Activated CD4-positive, alpha-beta T cell treated with anti-CD3 and anti-CD28 coated beads for 48 hours (primary cell): ENCODE measurements at places on chromosomes 2 and 18.

GRCh38 chr2:5175231-5175630, 517.0 kb upstream of the SOX11 start:
- no peak for DNase-seq

GRCh38 chr2:108905176-108905575, 83.8 kb downstream of the EDAR start:
- DNase-seq = no peak

GRCh38 chr2:204948822-204949221, 403.5 kb downstream of the PARD3B start:
- DNase-seq = no peak

GRCh38 chr2:159933040-159933726, 129.2 kb downstream of the PLA2R1 start:
- no peak for DNase-seq

DNA sequence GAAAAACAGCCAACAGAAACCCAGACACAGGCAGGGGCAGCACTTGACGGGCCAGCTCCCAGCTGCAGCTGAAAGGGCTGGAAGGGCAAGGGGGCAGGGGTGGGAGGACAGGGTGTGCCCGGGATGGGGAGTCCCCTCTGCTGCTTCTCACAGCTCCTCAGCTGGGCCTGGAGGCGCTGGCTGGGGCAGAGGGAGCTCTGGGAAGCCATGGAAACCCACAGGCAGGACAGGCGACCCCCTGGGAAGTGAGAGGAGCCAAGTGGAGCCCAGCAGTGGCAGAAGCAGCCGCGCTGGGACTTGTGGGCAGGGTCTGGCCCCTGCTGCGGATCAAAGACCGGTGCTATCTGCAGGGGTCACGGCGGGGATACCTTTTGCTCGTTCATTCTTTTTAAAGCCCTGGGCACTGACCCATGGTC, 20.7 kb downstream of the OTOF start:
- DNase-seq = no peak

GRCh38 chr18:80044072-80044471, 9.8 kb downstream of the RBFA start:
- no peak for DNase-seq

DNA sequence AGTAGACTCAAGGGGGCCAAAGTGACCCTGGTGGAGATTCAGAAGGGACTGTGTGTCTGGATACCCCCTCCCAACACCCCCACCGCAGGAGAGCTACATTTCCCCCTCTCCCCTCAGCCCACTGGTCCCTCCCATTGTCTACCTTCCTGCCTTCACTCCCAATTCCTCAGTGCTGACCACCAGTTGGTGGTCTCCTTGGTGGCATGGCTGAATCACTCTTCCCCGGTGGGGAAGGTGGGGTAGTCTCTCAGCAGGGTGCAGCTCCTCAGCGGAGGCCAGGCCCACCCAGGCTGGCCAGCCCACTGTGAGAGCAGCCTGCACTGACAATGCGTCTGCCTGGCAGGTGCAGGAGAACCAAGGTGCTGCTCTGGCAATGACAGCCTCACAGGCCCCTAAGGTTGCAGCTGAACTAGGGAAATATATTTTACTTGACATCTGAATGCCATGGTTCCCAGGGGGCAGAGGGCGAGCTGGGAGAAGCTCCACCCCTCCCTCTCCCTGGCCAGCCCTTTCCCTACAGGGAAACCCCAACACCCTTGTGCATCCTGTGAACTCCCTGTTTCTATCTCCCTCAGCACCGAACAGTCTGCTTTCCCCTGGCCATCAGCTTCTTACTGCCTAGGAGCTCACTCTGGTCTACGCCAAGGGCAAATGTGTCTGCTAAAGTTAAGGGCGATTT, 62.6 kb upstream of the PAX8 start:
- DNase-seq = no peak

DNA sequence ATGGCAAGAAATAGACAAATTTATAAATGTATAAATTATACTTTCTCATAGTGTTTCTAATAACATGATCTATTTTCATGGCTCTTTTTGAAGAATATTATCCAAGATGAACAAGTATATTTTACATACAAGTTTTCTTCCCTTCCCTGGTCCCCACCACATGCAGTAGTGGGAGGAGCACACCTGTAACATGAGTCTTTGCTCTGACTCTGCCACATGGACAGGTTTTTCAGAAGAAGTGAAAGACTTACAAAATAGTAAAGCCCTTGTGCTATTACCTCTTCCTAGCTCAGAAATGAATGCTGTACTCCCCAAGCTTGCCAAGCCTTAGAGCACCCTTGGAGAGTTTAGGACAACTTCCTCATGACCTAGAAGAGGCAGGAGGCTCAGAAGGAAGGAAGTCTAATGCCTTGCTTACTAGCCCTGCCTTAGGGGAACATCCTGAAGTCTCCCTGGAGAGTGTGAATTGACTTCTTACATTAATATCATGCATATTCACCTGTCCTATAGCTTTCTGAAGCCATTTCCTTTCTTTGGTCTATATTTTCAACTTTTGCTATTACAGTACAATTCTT, 18.4 kb downstream of the MXD1 start:
- DNase-seq = no peak

GRCh38 chr2:35468245-35468644, 887.3 kb upstream of the CRIM1 start:
- DNase-seq = no peak
